ENCODE measurements at places on chromosomes 16 and 17. TPM values are rescaled to one million over a fixed set of nuclear protein-coding genes. Genes with fewer than 3 reads are reported as not detected.

Gene AOC3
- total RNA-seq = 0.27 TPM

DNA sequence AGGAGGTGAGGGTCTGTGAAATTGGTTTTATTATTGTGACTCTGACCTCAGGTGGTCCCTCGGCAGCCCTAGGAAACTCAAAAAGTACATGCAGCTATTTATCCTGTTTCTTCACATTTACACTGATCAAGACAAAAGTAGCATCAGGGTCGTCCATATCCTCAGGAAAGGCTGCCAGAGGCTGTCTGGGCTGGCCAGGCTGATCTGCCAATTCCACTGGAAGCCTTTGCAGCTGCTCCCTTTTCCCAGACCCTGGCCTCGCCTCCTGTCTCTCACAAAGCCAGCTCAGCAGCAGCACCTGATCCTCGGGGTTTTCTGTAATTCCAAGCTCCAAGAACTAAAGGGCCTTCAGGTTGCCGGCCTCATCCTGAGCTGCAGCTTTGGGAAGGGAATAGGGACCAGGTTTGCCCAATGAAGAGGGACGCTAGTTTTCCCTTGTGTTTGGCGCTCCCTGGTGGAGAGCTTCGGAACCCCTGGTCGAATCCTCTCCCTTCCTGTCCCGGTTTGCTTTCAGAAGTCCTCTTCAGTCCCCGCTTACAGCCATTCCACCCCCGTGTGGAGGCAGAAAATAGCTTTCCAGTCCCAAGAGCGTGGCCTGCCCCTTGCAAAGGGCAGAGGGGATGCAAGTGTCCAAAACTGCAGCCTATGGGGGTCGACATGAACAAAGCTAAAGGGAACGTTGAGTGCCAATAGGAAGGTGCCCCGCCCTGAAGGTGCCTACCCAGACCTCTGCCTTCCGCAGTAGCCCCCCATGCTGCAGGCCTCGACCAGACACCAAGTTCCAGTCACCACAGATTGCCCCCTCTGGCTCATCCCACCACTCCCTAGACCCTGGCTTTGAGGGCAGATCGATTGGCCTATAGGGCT, 13.4 kb downstream of the MFSD6L start:
- H3K4me3 ChIP-seq = no peak overlapping the region
- no peaks in the 10 kb centered on the region for H3K4me1 ChIP-seq
- H3K27ac ChIP-seq = no peak overlapping the region
- DNase-seq = peak; percentile 70
- no peaks in the 10 kb centered on the region for H3K27me3 ChIP-seq

Gene EFCAB13
- total RNA-seq = 8.3 TPM

DNA sequence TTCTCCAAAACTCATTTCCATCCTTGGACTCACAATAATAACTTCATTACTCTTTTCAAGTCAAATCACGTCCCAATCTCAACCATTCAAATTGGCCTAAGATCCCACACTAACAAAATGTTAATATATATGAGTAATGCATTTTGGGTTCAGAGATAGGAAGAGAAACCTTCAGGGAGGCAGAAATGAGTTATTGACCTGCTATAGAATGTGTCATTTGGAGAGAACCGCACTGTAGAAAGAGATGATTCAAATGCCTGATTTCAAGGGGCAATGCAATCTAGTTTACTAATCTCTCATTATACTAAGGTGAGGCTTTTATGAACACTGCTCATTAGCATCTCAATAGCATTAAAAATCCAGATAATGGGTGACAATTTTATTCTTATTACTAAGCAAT, 1595.0 kb upstream of the GOT2 start:
- no peaks in the 10 kb centered on the region for H3K36me3 ChIP-seq
- no peaks in the 10 kb centered on the region for H3K27me3 ChIP-seq
- no peak overlapping the region for H3K27ac ChIP-seq
- no peak for DNase-seq
- no peak overlapping the region for H3K4me3 ChIP-seq

Gene CFAP97D1
- total RNA-seq = not detected

Gene NPIPB6
- total RNA-seq = 5.0 TPM

Gene SULT1A2
- total RNA-seq = not detected

GRCh38 chr16:46889942-46890300, 5.8 kb downstream of the GPT2 start:
- no peak for DNase-seq
- H3K27me3 ChIP-seq = no peaks in the 10 kb centered on the region
- no peak overlapping the region for H3K4me3 ChIP-seq
- H3K4me1 ChIP-seq = peaks cover 2% of the 10 kb centered on the region
- no peaks in the 10 kb centered on the region for H3K36me3 ChIP-seq
- H3K27ac ChIP-seq = no peak overlapping the region

GRCh38 chr16:50675686-50676610, 5.2 kb downstream of the SNX20 start:
- H3K36me3 ChIP-seq = no peaks in the 10 kb centered on the region
- DNase-seq = no peak
- H3K4me3 ChIP-seq = no peak overlapping the region
- H3K27me3 ChIP-seq = no peaks in the 10 kb centered on the region
- no peak overlapping the region for H3K27ac ChIP-seq

DNA sequence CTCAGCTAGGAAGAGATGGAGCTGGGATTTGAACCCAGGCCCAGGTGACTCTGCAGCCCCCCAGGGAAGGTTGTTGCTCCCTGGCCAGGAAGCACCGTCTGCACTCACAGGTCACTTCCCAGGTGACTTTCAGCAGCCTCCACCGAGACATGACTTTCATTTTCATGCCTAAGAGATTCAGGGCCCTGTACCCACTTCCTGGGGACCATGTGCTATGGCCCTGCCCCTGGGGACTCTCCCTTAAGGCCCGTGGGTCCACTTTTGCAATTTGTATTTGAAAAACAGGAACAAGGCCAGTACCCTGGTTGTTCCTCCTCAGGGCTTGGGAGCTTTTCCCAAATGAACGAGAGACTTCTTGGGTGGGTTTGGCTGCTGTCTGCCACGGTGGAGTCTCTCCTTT, 191.0 kb downstream of the IRF8 start:
- no peak overlapping the region for H3K4me3 ChIP-seq
- H3K36me3 ChIP-seq = no peaks in the 10 kb centered on the region
- no peaks in the 10 kb centered on the region for H3K27me3 ChIP-seq
- no peak for DNase-seq

- peak; percentile 78 for DNase-seq
- no peaks in the 10 kb centered on the region for H3K27me3 ChIP-seq
- H3K27ac ChIP-seq = peak within 1 kb of the TSS; percentile 53
- no peaks in the 10 kb centered on the region for H3K36me3 ChIP-seq
Observed at GRCh38 chr17:6755731-6756184, at the start of gene XAF1. Gene XAF1 (plus strand): TSS chr17:6756046. CDS start chr17:6756079, 33 bp downstream.

Gene ARRB2
- 21.3 TPM for total RNA-seq

DNA sequence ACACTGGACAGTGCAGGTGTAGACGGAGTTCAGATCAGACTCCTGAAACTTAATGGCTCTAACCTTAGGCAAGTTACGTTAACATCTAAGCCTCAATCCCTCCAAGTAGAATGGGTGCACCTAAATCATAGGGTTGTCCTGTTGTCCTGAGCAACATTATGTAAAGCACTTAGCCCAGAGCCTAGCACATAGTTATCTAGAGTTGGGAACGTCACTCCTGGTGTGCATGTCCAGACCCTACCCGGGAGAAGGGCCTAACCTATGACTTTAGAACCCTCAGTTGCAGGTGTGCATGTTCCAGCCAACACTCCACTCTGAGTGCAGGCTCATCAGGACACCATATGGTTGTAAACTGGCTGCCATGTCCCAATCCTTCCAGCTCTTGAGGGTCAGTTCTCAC, 26.0 kb downstream of the LIG3 start:
- no peak overlapping the region for H3K27ac ChIP-seq
- DNase-seq = no peak
- peaks cover 1% of the 10 kb centered on the region for H3K4me1 ChIP-seq
- no peak overlapping the region for H3K4me3 ChIP-seq
- H3K36me3 ChIP-seq = peaks cover 7% of the 10 kb centered on the region

- H3K36me3 ChIP-seq = peaks cover 18% of the 10 kb centered on the region
- no peaks in the 10 kb centered on the region for H3K27me3 ChIP-seq
- no peak overlapping the region for H3K27ac ChIP-seq
- H3K4me3 ChIP-seq = no peak overlapping the region
- DNase-seq = peak; percentile 40
Observed at GRCh38 chr16:67865318-67865717, 7.5 kb upstream of the EDC4 start.

Gene FN3K
- 8.3 TPM for total RNA-seq

DNA sequence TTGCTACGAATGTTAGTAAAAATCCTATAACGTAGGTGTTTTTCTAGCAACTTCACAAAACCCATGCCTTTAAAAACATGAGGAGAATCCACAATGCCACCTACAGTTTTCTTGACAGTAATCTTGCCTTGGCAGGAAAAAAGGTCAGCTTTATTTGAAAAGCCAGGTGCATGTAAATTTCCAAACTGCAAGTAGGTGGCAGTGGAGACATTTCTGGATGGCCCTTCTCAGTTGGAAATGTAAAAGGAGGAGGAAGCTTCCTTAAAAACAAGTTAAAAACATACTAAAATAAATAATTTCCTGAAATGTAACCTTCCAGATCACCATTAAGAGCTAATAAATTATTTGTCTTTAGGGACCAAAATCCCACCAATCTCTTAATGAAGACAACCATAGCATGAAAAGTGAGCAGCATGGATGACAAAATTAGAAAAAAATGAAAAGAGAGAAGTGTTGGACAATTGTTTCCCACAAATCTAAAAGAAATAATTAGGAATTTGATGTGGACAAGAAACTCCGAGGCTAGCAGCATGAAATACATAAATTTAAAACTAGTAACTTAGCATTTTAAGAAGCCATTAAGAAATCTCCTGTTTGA, 152.2 kb downstream of the SNX11 start:
- H3K36me3 ChIP-seq = no peaks in the 10 kb centered on the region
- H3K27ac ChIP-seq = no peak overlapping the region
- peak; percentile 62 for DNase-seq
- H3K4me1 ChIP-seq = peaks cover 18% of the 10 kb centered on the region
- no peak overlapping the region for H3K4me3 ChIP-seq
- no peaks in the 10 kb centered on the region for H3K27me3 ChIP-seq

DNA sequence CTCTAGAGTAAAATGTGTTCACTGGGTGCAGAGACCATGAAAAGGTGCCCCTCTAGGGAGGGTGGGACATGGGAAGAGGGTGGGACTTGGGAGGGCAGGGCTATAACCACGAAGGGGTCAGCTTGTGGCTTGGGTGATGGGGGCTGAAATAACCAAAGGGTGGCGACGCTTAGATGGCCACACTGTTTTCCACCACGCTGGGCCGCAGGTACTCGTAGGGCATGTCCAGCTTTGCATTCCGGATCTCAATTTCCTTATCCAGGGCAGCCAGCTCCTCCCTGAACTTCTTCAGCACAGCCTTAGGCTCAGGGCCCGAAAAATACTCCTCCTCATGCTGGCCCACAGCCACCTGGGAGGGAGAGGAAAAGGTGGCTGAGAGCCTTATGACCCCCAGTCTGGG, 10.0 kb downstream of the ALOX15 start:
- no peak overlapping the region for H3K4me3 ChIP-seq
- no peaks in the 10 kb centered on the region for H3K36me3 ChIP-seq
- H3K4me1 ChIP-seq = no peaks in the 10 kb centered on the region
- no peak for DNase-seq
- peaks cover 20% of the 10 kb centered on the region for H3K27me3 ChIP-seq

DNA sequence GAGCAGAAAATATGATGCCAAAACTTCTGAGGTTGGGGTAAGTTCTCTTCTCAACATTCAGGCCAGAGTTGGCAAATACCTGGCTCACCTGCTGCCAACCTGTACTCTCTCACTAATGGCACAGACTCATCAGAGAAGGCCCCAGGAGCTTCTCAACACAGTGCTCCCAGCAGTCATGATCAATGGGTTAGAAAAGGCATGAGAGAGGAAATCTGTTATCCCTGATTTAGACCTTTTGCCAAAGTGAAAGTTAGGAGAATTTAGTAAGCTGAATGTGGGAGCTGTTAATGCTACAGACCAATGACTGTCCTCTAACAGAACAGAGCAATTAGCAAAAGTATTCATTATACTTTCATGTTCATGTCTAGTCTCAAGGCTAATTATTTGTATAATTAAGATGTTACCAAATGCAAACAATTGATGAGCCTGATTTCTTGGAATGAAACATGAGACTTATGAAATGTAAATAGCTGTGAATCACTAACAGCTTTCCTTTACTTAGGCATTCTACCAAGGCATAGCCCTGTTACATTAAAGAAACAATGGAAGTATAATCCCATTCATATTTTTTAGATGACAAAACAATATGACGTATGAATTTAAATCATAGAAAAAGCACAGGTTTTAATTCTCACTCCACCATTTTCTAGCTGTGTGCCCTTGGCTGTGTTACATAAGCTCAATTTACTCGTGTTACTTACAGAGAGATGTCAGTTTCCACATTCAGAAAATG, 68.7 kb upstream of the MARCHF10 start:
- H3K27ac ChIP-seq = no peak overlapping the region
- H3K4me1 ChIP-seq = peaks cover 14% of the 10 kb centered on the region
- no peaks in the 10 kb centered on the region for H3K36me3 ChIP-seq
- no peak overlapping the region for H3K4me3 ChIP-seq
- DNase-seq = peak; percentile 77

DNA sequence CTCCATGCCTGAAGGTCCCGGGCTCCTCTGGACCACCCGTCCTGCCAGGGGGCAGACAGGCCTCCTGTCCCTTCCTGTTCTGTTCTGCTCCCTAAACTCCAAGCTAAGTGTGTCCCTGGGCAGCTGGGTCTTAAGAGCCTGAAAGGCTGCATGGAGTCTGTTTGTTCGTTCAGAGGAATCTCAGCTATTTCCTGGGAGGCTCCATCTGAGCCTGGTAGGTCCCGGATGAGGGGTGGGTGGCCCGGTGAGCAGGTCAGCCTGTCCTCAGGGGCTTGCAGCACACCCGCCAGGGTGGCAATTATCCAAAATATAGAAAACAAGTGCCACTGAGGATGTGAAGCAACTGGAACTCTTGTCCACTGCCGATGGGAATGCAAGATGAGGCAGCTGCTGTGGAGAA, 12.6 kb downstream of the ACTG1 start:
- peaks cover 4% of the 10 kb centered on the region for H3K27me3 ChIP-seq
- H3K4me3 ChIP-seq = no peak overlapping the region
- no peak overlapping the region for H3K27ac ChIP-seq
- no peaks in the 10 kb centered on the region for H3K4me1 ChIP-seq

Gene PRSS53
- 4.5 TPM for total RNA-seq

DNA sequence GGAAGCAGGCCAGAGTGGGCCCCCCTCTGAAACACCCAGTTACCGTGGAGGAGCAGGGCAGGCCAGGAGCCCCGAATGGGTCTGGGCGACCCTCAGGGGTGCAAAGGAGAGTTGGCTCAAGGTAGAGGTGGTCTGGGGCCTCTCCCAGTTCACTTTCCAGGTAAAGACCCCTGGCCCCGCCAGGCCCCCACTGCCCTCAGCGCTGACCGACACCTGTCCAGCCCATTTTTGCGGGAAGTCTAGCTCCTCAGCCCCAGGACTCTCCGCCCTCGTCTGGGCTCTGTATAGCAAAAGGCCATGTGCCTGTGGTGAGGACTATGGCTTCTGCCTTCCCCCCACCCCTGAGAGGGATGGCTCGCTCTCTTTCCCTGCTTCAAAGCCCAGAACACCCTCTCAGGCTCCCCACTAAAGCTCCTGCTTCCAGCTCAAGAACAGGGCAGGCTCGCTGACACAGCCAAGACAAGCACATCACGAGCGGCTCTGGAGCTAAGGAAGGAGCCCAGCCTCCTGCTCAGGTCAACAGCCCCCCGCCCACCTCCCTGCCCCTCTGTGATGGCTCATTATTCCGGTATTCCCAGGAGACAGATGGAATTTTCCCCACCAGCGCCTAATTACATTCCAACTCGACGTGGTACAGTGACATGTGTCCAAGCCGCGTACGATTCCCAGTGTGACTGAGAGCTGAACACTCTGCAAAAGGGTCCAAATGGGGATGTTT, 59.4 kb downstream of the RTN4RL1 start:
- H3K27ac ChIP-seq = no peak overlapping the region
- no peaks in the 10 kb centered on the region for H3K36me3 ChIP-seq
- no peak for DNase-seq
- H3K4me1 ChIP-seq = no peaks in the 10 kb centered on the region
- H3K4me3 ChIP-seq = no peak overlapping the region
- no peaks in the 10 kb centered on the region for H3K27me3 ChIP-seq

Gene SDK2
- total RNA-seq = not detected

Gene NPIPB9
- total RNA-seq = 1.7 TPM
